ENCODE measurements at places on chromosomes 2 and 18.

GRCh38 chr2:33158482-33159003, 211.8 kb downstream of the LTBP1 start:
- DNase-seq = peak; percentile 84

DNA sequence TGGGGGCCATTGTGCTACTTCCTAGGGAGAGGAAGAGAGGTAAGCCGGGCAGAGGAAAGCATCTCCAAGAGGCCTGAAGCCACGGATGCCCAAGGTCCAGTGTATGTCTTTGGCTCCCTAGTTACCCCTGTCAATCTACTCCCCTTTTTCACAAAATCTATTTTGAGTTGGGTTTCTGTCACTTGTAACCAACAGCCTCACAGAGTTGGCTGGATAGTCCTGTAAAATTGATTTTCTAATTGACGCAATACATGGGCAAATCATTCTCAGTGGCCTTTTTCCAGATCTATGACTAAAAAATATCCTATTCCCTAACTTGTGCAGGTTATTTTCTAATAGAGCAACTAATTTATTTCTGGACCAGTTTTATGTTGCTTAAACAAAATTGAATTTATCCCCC, 168.4 kb downstream of the IRS1 start:
- DNase-seq = no peak

GRCh38 chr2:239725551-239725890, 299.6 kb downstream of the NDUFA10 start:
- DNase-seq = no peak

DNA sequence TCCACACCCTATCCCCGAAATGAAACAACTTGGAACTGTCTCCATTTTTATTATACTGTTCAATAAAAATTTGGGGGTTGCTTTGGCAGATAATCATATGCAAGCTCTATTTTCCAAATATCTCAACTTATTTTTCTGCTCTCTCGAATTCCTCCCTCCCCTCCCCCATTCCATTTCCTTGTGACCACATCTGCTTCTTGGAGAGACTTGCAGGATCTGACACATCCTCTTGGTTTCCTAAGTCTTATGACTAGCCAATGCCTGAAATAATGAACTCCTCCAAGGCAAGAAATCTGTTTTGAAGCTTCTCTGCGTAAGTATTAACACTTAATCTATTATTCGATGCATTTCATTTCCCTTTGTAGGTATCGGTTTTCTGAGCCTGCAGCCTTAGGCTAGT, 16.1 kb downstream of the TGIF1 start:
- DNase-seq = peak; percentile 92

GRCh38 chr18:68083131-68083530, 566.6 kb upstream of the DSEL start:
- DNase-seq = peak; percentile 53

DNA sequence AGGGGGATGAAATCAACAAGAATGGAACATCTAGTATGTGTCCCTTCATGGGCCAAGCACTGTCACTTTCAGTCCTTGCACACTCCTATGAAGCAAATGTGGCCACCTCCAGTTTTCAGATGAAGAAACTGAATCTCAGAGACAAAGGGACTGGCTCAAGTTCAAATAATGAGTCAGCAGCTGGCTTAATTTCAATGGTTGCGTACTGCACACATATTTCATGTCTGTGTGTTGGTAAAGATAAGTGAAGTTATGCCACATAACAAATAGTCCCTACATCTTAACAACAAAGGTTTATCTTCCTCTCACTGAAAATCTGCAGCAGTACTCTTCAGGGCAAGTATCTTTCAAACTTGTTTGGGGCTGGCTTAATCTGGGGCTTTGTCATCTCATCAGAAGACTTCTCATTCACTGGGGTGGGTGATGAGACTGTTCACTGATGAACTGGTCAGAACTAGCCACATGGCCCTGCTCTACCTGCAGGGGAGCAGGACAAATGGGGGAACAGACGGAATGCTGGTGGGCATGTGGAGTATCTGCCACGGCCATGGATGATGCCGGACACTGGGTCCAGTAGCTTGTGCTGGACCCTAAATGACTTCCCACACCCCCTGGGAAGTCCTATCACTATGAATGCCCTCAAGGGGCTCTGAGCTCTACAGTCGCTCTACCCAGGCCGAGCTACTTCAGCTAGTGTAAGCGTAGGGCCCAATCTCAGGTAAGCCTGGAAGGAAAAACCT, 263.2 kb downstream of the CYP26B1 start:
- DNase-seq = peak; percentile 61

- no peak for DNase-seq
These were observed 216.3 kb downstream of the BCL11A start for GRCh38 chr2:60337142-60337497.

DNA sequence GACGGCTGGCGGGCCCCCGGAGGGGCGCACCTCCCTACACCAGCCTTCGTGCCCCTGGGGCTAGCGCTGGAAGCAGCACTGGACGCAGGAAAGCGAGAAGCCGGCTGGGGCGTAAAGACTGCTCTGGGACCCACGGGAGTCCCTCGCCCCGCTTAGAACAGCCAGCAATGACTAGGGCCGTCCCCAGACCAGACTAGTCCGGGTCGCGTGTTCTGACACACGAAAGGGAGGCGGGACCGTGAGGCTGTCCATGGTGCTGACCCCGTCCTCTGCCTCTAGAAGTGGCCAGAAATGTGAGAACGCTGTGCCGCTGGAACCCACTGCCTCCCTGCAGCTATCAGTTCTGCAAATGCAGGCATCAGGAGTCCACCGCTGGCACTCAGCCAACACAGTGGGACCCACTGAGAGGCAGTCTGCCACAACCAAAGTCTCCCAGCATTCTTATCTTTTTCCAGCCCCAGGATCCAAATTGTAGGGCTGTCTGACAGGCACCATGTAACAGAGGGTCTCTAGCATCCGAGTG, at the start of gene UCN:
Gene UCN (minus strand): TSS at position 87 of the 523 bp plus-strand sequence. CDS start 550 bp downstream, outside the sequence.
- peak; percentile 72 for DNase-seq

GRCh38 chr2:101474731-101475384, at the start of gene RFX8:
Gene RFX8 (minus strand): TSS chr2:101475112. CDS start chr2:101466848, 8,264 bp downstream.
- DNase-seq = peak; percentile 97
